MCF 10A (cell line): ENCODE measurements at places on chromosomes 3 and 15. TPM values are rescaled to one million over a fixed set of nuclear protein-coding genes. Genes with fewer than 3 reads are reported as not detected.

Gene NR1I2
- not detected in 2 replicates for total RNA-seq

Gene FES
- 0.32 and 0.91 TPM in 2 replicates for total RNA-seq

Gene GPR62
- not detected in 2 replicates for total RNA-seq

Gene CCDC54
- not detected in 2 replicates for total RNA-seq

Gene CYP11A1
- total RNA-seq = not detected in 2 replicates

Gene ZDHHC19
- not detected in 2 replicates for total RNA-seq

Gene ADAMTS7
- total RNA-seq = 10.7 and 10.8 TPM in 2 replicates

Gene STRC
- total RNA-seq = 0.98 and 1.0 TPM in 2 replicates

Gene FRMD5
- 0.71 and 0.98 TPM in 2 replicates for total RNA-seq

Gene CLDN18
- total RNA-seq = not detected in 2 replicates

Gene RNU5B-1
- total RNA-seq = not detected in 2 replicates

Gene GOLGA6L10
- total RNA-seq = 1.9 and 2.6 TPM in 2 replicates

Gene STRIT1
- total RNA-seq = not detected in 2 replicates
